ENCODE measurements at places on chromosomes 4 and X. TPM values are rescaled to one million over a fixed set of nuclear protein-coding genes. Genes with fewer than 3 reads are reported as not detected.

GSX2 gene
- total RNA-seq: 1.1 TPM

C4orf51 gene
- not detected for total RNA-seq

SERTM2 gene
- 0.23 TPM for total RNA-seq

ARHGAP4 gene
- total RNA-seq: 3.9 TPM

CSAG2 gene
- total RNA-seq: not detected

GPR82 gene
- not detected for total RNA-seq

CT45A5 gene
- total RNA-seq: not detected

CACNA1F gene
- total RNA-seq: not detected

FAT4 gene
- 8.0 TPM for total RNA-seq

BANK1 gene
- 2.0 TPM for total RNA-seq

TMEM156 gene
- 0.59 TPM for total RNA-seq

CLDN2 gene
- total RNA-seq: 2.0 TPM

IL15 gene
- total RNA-seq: 4.8 TPM

GRCh38 chrX:105126201-105126600, 94.3 kb downstream of the TEX13A start:
- no peak for DNase-seq

GRCh38 chr4:1615786-1616556, 68.1 kb downstream of the FAM53A start:
- DNase-seq: no peak

DNA sequence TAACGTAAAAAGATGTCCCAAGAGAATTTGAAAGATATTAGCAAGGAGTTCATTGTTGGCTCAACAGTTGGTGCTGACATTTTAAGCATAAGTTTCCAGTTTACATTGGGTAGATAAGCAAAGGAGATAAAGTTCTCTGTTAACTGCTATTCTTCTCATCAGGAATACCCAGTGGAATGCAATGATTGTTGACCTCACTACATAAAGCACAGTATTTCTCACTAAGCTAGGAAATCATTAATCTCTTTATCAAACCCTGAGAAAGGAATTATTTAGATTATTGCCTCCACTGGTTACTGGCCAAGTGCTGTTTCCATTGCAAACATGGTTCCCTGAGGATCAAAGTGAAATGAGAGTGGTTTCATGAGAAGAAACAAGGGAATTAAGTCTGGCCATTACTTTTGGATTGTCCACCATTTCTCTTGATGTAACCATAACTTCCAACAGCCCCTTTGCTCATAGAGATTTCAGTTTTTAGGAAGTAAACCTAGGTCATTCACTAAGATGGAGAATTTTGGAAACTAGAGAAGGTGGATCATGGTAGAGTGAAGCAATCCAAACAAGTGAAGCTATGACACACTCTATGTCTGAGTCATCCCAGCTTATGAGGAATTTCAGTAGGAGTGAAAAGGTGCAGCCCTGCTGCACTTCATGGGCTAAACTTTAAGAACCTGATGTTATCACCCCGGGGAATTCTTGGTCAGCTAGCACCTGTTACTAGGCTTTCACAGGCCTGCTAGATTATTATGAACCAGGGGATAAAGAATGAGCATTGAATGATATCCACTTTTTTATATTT, 163.4 kb downstream of the AREG start:
- peak; percentile 51 for DNase-seq

DNA sequence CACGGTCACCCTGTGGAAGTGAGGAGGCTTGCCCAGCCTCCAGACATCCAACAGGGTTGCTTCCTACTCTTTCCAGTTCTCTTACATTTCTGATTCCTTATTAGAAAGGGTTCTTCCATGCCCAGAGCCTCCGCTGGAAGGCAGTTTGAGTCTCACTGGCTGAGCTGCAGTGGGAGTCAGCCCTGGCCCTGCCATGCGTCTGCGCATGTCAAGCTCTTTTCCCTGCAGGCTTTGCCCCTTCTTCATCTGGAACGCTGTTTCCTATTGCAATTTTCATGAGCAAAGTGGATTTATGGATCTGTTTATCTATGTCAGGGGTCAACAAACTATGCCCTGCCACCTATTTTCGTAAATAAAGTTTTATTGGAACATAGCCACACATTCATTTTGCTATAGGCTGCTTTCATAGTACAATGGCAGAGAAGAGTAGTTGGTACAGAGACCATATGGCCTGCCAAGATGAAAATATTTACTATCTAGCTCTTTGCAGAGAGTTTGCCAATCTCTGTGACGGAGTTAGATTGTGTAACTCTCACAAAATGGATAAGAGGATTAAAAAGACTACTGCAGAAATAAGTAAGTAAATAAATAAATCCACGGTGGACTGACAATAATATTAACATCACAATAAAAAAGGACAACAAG, 3.9 kb upstream of the CHRNA9 start:
- DNase-seq: no peak

DNA sequence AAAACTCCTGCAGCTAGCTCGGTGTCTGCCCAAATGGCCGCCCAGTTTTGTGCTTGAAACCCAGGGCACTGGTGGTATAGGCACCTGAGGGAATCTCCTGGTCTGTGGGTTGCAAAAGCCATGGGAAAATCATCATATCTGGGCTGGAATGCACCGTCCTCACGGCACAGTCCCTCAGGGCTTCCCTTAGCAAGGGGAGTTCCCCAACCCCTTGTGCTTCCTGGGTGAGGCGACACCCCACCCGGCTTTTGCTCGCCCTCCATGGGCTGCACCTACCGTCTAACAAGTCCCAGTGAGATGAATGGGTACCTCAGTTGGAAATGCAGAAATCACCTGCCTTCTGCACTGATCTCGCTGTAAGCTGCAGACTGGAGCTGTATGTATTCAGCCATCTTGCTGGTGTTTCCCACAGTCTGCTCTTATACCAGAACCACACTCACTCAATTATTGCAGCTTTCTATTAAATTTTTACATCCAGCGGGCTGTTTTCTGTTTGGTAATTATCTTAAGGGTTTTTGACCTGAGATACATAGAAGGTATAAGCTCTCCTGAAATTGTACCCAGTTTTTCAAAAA, 36.7 kb upstream of the NPNT start:
- DNase-seq: no peak

- DNase-seq: no peak
Observed at GRCh38 chrX:153635388-153635787, 11.6 kb upstream of the DUSP9 start.

GRCh38 chr4:188821500-188821899, 682.3 kb downstream of the TRIML1 start:
- no peak for DNase-seq

DNA sequence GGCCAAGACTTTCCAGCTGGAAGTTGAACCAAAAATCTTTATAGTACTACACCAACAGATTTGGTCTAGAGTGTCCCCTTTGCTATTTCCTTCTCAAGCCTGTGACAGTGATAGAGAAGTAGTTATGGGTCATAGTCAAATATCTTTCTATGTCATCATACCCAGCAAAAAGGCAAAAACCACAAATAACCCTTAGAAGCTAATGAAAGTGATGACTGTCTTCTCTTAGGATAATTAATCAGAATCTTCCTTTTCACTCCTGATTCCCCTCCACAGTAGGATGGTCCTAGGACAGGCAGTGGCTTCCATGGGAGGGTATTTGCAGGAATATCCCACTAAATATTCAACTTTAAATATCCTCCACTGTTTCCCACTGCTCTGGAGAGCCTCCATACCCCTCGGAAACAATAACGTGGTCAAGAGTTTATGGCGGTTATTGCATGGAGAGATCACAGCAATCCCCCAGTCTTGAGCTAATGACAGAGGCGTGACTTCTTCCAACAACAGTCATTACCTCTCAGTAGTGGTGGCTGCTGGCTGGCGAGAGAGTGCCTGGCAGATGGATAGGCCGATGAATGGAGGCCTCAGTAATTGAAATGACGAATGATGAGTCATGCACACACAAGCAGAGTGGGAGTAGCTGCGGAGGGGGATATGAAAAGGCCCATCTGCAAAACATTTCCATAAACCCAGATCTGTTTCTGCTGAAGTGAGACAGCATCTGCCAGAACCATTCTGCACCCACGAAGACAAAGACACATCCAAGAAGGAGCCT, 154.9 kb downstream of the STK32B start:
- DNase-seq: peak; percentile 91

- no peak for DNase-seq
Observed at GRCh38 chr4:53991821-53992220, 72.6 kb downstream of the CHIC2 start.

GRCh38 chrX:119990556-119991004, 47.0 kb upstream of the NKAP start:
- DNase-seq: no peak

DNA sequence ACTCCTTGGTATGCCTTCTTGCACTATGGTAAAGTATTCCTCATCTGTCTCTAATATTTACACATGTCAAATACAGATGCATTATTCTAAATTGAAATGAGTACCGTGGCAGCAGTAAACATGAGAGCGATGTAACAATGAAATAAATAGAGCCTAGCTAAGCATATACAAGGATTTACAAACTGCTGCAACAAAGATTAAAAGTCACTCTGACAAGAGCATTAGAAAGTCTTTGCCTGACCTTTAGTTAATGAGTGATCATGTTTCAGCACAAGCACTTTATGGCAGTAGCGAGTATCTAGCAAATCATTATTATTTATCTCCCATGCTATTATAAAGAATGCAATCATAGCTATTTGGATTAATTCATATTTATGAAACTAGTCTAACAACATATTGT, 547.0 kb upstream of the NDST4 start:
- DNase-seq: no peak

DNA sequence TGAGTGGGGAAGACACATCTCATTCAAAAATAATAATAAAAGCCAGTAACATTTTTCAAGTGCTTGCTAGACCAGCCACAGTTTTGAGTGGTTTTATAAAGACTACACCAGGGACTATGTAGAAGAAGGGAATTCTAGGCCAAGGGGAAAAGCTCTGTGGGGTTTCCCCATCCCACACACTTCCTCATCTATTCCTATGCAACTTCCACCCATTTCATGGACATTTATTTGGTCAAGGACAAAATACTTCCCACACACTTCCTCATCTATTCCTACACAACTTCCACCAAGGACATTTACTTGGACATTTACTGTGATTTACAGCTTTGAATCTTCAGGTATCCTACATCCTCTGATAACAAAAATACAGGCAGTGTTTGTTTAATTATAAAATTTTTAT, 86.5 kb upstream of the KLF3 start:
- no peak for DNase-seq

GRCh38 chrX:17075004-17075403, 128.5 kb downstream of the REPS2 start:
- DNase-seq: no peak

GRCh38 chr4:188701952-188702351, 562.7 kb downstream of the TRIML1 start:
- no peak for DNase-seq

- no peak for DNase-seq
Observed at GRCh38 chr4:10893395-10893794, 208.8 kb upstream of the CLNK start.

- DNase-seq: no peak
Observed at GRCh38 chrX:12885508-12885907, 18.6 kb downstream of the TLR7 start.

- no peak for DNase-seq
Observed at GRCh38 chr4:48937033-48937432, 30.5 kb upstream of the OCIAD2 start.
